ENCODE measurements at places on chromosomes 13 and 19.

DNA sequence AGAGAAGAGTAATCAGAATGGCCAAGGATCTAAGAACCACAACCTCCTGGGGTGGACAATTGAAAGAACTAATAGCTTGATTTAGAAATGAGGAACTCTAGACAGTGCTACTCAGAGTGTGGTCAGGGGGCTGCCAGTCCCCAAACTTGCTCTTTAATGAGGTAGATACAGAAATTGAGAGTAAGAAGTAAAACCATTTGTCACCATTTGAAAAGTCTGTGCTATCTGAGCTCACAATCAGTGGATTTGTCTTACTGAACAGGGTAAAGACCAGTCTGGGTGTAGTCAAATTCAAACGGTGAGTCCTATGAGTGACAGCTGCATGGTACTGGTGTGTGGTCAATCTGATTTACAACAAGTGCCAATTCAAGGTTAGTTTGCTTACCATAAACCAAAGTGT lies 118.9 kb downstream of the KL start:
- DNase-seq: no peak

- no peak for DNase-seq
Observed at GRCh38 chr19:44685877-44686276, 13.1 kb upstream of the CEACAM16 start.

GRCh38 chr13:63190742-63191141 lies 1775.1 kb upstream of the PCDH20 start:
- no peak for DNase-seq

- DNase-seq: peak; percentile 2
Observed at GRCh38 chr13:100751826-100752225, 77.2 kb upstream of the TMTC4 start.

DNA sequence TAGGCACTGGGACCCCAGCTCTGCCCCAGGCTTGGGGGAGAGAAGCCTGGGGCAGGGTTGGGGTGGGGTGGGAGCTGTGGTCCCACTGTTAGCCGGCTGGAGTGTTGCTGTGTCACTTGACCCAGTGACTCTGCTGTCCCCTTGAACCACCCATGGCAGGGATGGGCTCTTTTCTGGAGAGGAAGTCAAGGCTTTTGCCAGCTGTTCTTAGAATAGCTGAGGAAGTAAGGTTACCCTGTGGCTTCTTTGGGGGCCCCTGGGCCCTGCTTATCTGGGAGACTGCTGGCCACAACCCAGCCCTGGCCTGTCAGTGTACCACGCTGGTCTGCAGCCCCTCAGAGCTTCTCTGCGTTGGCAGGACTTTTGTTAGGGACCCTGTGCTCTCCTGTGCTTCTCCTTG lies 9.1 kb downstream of the PNPLA6 start:
- DNase-seq: no peak

- DNase-seq: no peak
Observed at GRCh38 chr13:105830821-105831220, 704.6 kb downstream of the EFNB2 start.

DNA sequence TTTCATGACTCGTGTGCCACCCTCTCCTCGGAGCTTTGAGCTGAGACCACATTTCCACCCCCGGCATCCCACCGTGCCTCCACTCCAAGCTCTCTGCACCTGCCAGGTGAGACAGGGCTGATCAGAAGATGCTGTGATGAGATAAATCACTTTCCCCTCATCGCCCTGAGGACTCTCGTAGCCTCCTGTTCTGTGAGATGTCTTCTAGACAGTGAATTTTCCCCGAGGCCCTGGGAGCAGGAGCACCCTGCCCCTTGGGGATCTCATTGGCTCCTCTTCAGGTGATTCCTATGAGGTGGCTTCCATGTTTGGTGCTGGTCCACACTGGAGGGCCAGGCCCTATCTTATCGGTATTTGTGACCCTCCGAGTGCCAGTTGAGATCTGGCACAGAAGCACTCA lies 154.0 kb upstream of the TSHZ3 start:
- DNase-seq: no peak

DNA sequence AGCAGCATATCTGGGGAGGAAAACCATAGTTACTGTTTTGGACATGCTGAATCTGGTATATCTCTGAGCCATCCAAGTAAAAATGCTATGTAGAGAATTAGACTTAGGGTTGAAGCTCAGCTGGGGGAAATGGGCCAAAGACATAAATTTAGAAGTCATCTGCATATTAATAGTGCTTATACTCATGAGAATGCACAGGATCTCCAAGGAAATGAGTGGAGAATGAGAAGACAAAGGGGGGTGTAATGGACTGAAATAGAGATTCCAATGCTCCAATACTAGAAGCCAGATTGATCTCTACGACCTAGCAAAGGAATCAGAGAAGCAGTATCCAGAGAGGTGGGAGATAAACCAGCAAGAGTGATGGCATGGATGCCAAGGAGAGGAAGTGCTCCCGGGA lies 10.3 kb upstream of the FAM124A start:
- no peak for DNase-seq
